ENCODE measurements at places on chromosomes 12 and 14. TPM values are rescaled to one million over a fixed set of nuclear protein-coding genes. Genes with fewer than 3 reads are reported as not detected.

DNA sequence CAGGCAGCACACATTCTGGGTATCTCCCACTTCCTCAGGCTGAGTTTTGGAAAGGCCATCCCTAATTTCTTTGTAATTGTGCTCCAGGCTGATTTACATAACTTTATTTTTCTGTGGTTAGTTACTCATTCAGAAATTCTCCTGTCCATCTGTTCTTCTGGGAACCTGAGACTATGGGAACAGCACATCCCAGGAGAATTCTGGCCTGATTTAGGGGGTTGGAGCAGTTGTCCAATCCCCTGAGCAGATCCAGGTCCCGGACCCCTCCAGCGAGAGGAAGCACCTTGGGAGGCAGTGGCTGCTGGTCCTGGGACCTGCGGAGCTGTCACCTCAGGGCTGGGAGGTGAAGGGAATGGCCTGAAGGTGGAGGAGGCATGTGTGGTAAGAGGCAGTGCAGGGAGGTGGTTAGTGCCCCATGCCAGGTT, 40.4 kb downstream of the TSPAN9 start:
- no peak for DNase-seq

GRCh38 chr12:124548854-124549378, 18.5 kb downstream of the NCOR2 start:
- peak; percentile 72 for DNase-seq

DNA sequence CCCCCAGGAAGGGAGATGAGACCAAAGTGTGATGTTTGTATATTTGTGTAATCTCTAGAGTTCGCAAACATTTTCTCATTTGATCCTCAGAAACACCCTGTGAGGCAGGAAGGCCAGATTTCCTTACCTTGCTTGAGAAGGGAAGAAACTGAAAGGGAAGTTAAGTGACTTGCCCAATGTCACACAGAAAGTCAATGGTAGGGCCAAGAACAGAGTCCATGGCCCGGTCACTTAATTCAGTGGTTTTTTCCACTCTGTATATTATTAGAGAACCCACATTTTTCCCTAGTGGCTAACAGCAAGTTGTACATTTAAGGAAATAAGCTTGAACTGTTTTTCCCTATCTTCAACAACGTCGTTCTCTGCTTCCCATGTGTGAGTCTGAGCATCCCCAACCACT, 25.6 kb upstream of the CHPT1 start:
- DNase-seq, result no peak

- no peak for DNase-seq
Measured at GRCh38 chr12:111745211-111745610, 21.5 kb upstream of the ALDH2 start.

- peak; percentile 73 for DNase-seq
Measured at GRCh38 chr12:121297435-121297991, 1.0 kb upstream of the CAMKK2 start.

DNA sequence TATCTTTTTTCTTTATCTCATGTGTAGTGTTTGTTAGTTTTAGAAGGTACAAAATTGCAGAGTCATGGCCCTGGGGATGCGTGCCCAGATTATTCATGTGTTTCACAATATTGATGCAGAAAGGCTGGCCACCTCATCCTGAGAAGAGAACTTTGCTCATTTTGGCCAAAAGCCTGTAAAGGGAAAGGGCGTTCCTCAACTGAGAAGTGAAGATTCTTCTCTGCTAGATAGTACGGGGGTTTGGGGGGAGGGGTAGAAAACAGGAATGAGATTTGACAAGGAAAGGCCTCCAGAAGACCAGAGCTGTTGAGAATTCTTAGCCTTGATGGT, 1.7 kb downstream of the MGST1 start:
- DNase-seq, result no peak

GRCh38 chr12:91203610-91204009, 21.0 kb upstream of the DCN start:
- DNase-seq, result no peak

GRCh38 chr14:73272393-73272792, 35.1 kb downstream of the PAPLN start:
- DNase-seq, result no peak

- DNase-seq, result no peak
Measured at GRCh38 chr12:124881123-124881522, 17.5 kb upstream of the SCARB1 start.

DNA sequence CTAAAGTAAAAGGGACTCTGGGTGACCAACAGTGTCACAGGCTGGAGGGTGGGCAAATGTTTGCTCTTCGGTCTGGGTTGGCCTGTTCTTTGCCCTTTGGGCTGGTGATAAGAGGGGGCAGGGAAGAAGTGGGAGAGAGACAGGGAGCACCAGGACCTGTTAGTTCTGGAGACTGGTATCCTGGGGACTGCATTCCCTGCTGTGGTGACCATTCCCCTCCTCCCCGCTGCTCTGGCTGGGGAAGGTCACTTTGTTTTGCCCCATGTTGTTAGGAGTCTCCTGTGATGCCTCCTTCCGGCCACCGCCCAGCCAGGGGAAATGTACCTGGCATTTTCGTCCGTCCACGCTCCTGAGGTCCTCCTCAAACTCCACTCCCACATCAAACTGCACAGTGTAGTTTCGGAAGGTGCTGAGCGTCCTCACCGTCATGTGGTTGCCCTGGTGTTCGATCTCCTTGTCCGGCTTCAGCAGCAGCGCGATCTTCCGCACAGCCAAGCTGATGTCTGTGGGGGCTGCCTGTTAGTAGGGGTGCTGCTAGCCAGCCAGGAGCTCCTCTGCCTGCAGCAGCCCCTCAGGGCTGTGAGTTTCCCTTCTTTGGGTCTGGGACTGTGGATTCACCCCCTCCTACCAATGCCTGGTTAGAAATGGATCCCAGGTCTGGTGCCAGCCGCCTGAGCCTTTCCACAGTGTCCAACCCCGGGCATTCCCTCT, 618 bp downstream of the RBP5 start:
- DNase-seq, result peak; percentile 73

DNA sequence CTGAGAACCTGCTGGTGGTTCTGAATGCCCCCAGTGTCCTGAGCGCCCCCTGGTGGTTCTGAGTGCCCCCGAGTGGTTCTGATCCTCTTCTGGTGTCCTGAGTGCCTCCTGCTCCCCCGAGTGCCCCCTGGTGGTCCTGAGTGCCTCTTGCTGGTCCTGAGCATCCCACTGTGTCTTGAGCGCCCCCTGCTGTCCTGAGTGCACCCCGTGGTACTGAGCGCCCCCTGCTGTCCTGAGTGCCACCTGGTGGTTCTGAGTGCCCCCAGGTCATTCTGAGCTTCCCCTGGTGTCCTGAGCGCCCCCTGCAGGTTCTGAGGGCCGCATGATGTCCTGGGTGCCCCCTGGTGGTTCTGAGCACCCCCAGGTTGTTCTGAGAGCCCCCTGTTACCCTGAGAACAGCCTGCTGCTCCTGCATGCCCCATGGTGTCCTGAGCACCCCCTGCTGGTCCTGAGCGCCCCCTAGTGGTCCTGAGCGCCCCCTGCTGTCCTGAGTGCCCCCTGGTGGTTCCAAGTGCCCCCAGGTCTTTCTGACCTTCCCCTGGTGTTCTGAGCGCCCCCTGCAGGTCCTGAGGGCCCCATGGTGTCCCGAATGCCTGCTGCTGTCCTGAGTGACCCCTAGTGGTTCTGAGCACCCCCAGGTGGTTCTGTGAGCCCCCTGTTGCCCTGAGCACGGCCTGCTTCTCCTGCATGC, 1165.4 kb downstream of the TMEM121 start:
- DNase-seq, result peak; percentile 78

DNA sequence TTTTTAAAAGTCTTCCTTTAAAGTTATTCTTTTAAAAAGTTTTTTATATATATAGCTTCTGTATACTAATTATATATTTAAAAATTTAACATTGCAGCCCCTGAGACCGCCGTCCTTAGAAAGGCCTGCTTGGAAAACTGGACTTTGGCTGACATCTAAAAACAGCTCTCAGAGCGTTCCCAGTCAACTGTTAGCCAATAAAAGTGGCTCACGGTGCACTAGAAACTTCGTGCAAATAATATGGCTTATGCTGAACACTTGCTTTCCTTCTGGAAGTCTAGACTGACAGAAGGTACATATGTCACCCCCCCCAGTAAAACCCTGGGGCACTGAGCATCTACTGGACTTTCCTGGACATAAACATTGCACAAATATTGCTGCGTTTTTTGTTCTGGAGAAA, 115.0 kb downstream of the KIF21A start:
- no peak for DNase-seq

DNA sequence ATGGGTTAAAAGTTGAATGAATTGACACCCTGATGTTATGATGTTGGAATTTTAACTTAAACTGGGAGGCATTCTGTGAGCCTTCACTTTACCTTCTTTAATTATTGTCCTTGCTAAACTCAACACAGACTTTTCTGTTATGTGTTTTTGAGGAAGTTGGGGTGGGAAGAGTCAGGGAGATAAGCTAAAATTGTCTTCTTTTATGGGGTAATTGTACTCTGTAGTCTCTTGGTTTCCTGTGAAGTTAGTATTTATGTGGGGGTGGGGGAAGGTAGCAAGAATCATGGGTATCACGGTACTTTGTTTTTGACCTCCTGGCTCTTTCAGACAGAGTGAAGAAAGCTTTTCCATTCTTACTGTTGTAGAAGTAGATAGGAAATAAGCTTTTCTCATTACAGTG, 32.9 kb downstream of the RAB21 start:
- no peak for DNase-seq

DNA sequence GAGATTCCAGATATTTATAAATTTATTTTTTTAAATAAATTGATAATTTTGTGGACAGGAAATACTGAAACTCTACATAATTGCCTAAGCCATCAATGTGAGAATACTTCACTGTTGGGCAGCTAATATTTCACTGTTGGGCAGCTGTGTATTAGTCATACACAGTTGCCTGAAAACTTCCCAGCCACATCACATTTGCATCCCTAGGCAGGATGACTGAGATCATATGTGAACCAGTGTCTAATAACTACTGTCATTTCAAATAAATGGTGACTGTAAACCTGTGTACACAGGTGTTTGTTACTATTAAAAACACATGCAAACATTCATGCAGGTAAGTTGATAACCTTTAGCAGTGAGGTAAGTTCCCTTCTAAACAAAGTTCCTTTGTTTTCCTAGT, 43.9 kb downstream of the TMTC3 start:
- DNase-seq, result no peak

GRCh38 chr14:24984846-24985589, 64.9 kb downstream of the STXBP6 start:
- DNase-seq, result no peak

DNA sequence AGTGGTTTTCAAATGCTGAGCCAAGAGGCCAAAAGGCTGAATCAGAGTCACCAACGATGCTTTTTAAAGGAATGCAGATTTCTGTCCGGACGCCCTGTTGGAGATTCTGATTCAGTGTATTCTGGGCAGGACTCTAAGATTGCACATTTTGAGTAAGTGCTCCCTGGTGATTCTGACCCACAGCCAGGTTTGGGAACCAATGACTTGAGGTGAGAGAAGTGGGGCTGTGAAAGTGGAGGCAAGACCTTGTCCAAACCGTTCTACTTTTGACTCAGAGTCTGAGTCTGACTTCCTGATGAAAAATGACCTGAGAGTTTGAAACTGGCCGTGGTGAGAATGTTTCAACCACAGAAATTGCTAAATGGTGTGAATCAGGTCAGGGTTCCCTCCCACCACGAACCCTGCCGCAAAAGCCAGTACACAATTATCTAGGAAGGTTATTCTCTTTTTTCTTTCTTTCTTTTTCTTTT, 90.2 kb downstream of the NTN4 start:
- DNase-seq, result no peak

DNA sequence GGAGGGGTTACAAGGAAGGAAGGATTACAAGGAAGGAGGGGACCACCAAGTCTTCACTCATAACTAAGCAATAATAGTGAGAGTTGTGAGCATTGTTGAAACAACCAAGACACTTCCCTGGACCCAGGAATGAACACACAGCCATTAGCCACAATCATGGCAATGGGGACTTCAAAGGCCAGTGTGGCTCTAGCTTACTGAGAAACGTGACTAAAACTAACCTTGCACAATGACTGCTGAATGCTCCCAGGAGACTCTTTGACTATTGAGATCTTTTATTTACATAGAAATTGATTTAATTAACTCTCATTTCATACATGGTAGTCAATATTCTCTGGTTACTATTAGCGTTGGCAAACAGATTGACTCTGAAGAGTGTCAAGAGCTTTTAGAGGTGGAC, 263.0 kb upstream of the SOX5 start:
- DNase-seq, result no peak

GRCh38 chr12:131607658-131608447, 103.0 kb upstream of the SFSWAP start:
- peak; percentile 64 for DNase-seq

GRCh38 chr12:98238515-98239130, 276.8 kb upstream of the TMPO start:
- DNase-seq, result no peak

DNA sequence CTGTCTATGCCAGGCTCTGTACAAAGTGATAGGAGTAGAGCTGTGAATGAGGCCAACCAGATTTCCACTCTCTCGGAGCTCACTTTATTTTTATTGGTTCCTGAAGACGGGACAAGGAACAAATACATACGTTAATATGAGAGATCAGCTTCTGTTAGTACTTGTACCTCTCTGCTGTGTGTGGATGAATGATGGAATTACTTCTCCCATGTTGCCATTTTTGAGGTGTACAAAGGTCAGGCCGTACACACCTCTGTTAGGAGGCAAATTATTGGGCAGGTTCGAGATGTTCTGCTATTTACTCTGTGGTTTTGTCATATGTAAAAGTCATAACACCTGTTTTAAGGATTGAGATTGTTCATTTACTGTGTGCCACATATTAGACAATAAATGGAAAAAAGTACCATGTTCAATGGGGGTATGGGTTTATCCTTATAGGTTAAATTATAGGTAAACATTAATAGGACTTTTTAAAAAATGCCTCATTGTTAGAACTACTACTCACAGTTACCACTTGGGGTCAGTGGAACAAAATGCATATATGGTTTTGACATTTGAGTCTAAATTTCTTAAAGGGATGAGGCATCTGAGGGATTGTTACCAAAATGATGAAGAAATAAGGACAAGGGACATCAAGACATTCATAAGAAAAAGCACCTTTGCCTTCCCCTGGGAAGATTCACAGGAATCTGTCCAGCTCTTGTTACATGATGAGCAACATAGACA, 26.9 kb downstream of the WBP11 start:
- no peak for DNase-seq

GRCh38 chr12:15355766-15356165, 33.5 kb downstream of the PTPRO start:
- no peak for DNase-seq

MYRFL gene
- 0.44 TPM for total RNA-seq

RFX4 gene
- not detected for total RNA-seq

NXPH4 gene
- 0.54 TPM for total RNA-seq

RASSF8 gene
- 9.4 TPM for total RNA-seq

FAM181A gene
- total RNA-seq, result not detected

HNRNPC gene
- total RNA-seq, result 506 TPM

KRT80 gene
- total RNA-seq, result not detected

Data from spleen (tissue), 13 donors.